ENCODE measurements at places on chromosomes 2 and 18.

GRCh38 chr2:30177956-30178355 is 31.1 kb downstream of the YPEL5 start:
- no peak for DNase-seq

DNA sequence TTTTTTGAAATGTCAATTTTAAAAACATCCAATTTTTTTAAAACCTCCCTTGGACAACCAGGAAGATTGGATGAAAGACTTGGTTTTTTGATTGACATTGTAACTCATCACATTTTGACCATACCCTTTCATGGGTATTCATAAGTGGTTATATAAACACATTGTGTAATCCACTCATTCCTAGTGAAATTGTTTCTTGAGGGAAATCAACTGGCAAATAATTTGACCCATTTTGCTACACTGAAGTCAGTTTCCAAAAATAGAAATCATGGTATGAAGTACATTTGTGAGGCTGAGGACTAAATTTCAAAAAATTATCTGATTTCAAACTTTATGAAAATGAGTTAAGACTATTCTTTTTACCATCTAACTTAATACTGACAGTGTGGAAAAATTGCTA is 31.5 kb downstream of the FBXO48 start:
- peak; percentile 66 for DNase-seq

DNA sequence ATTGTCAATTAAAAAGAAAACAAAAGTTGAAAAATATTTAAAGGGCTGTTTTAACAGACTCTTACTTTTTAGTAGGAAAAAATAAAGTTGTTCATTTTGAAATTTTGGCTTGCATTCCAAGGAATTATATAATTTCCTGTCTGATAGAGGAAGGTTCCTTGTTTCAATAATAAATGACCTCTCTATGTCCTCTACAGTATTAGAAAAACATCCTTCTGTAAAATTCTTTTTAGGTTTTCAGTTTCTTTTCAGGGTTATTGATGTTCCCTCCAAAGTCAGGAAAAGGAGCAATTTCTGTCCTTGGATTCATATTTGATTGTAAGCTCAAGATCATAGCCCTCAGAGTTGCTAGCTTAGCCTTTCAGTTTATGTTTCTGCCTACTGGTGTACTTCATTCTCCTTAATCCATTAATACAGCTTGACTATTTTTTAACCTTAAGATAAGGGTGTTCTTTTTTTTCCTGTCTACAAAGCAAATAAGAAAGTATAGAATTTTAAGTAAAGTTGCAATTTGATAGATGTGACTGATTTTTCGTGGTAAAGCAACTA is 125.2 kb upstream of the COL3A1 start:
- no peak for DNase-seq

DNA sequence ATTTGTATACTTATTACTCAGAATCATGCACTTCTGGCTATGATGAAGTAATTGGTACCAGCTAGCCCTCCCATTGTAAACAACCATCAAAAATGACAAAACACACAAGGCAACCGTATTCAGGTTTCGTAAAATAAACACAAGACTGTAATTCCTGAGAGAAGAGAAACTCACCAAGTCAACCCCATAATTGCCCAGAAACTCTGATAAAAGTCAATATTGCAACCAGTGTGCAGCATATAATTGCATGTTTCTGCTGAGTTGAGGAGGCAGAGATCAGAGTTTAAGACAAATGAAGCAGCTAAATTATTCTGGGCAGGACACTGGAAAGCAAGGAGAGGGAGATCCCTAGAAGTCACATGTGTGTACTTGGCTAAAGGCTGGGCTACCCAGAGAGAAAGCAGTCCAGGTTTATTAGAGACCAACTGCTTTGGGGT is 90.3 kb downstream of the ROCK2 start:
- DNase-seq, result peak; percentile 70

- no peak for DNase-seq
These were observed 707 bp upstream of the SPDYA start for GRCh38 chr2:28809927-28810326.

GRCh38 chr2:149064365-149064841 is 25.9 kb downstream of the LYPD6B start:
- DNase-seq, result no peak

All from amniotic epithelial cell (primary cell).